LHCN-M2 (cell line): ENCODE measurements at places on chromosomes 5 and 9. TPM values are rescaled to one million over a fixed set of nuclear protein-coding genes. Genes with fewer than 3 reads are reported as not detected.

DNA sequence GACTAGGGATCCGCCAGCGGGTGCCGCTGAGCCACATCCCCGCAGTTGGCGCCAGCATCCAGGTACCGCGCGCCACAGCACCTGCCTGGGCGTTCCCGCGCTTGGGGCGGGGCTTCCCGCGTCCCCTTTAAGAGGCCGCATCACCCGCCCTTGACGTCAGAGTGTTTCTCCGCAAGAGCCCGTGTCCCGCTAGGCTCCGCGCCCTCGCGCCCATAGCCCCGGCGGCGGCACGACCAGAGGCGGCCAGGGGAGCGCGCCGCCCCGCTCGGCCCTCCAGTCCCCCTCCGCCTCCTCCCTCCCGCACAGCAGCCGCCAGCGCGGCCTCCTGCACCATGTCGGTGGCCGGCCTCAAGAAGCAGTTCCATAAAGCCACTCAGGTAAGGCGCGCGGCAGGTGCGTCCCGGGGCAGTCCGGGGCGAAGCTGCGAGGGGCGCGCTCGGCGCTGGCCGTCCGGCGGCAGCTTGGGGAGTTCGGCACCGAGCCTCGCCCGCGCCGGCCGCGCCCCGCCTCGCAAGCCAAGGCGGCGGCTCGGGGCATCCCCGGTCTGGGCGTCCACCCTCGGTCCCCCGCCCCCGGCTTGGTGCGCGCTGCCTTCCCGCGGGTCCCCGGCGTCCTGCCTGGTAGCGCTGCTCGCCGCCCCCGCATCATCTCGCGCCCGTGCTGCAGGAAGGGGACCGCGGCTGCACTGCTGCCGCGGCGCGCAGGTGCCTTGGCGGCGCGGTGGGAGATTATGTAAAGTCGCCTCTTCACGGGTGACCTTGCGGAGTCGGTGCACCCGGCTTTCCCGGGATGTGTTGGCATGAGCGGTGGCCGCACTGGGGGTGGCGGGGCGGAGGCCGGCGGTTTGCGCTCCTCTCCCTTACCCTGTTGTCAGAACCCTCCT, at the start of gene SH3GL2:
Gene SH3GL2 (plus strand): TSS at position 156 of the 883 bp plus-strand sequence.
- no peak for DNase-seq

DNAH5 gene
- 0.75 and 1.3 TPM in 2 replicates for total RNA-seq

DNA sequence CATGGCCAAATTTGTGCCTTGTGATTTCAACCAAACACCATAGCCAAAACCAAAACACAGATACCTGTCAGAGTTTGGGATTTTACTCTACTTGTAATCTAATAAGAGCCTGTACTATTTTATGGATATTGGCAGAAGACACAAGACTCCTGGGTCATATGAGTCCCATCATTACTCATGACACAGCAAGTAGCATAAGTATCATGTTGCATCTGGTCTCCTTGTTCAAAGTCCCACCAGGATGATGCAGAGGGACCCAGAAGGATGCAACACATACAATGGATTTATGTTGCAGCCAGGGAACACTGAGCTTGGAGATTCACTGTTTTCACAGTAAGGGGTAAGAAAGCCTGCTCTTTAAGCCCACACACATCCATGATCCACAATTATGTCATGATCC, 13.2 kb upstream of the ACO1 start:
- no peak for DNase-seq

DNA sequence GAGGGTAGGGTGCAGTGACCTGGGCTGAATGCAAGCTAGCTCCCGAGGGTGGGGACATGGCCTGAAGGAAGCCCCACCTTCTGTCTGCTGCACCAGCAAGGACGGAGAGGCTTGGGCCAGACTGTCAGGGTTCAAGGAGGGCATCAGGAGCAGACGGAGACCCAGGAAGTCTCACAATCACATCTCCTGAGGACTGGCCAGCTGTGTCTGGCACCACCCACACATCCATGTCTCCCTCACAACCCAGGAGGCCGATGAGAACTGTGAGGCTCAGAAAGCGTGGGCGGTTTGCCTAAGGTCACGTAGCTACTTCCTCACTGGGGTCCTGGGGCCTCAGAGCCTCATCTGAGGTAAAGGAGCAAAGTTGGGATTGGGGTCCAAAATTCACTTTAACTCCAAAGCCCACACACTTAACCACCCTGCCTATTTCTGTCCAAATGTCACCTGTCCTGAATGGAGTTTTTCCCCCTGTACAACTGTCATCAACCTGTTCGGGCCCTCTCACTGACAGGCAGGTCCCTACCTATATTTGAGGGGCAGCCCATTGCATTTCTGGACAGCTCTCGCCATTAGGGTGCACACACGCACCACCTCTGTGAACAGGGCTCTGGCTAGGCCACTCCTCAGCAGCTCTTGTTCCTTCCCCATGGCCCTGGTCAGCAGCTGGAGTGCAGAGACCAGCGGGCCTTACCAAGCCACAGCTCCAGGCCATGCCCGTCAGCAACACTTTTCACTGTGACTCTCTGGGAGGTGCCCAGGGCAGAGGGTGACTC, 3.4 kb downstream of the IL13 start:
- peak; percentile 4 for DNase-seq

GRCh38 chr5:41527201-41527779, 16.9 kb upstream of the PLCXD3 start:
- peak; percentile 95 for DNase-seq

DNA sequence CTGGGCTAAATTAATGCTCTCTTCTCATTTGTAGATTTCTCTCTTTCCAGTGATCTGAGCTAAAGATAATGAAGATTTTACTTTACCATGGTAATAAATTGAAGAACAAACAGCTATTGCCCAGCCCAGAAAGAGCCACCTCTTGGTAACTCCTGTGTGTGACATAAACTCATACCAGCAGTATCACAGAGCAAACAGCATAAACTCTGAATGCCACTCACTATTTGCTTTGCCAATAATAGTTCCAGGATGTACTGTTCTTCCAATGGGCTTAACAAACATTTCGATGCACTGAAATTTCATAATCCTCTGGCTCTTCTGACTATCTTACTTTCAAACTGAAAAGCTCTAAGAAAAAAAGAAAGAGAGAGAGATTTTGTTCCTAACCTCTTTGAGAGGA, 69.8 kb upstream of the RASEF start:
- no peak for DNase-seq
